Ureter (tissue), 1 donor: ENCODE measurements at places on chromosomes 12 and 14.

DNA sequence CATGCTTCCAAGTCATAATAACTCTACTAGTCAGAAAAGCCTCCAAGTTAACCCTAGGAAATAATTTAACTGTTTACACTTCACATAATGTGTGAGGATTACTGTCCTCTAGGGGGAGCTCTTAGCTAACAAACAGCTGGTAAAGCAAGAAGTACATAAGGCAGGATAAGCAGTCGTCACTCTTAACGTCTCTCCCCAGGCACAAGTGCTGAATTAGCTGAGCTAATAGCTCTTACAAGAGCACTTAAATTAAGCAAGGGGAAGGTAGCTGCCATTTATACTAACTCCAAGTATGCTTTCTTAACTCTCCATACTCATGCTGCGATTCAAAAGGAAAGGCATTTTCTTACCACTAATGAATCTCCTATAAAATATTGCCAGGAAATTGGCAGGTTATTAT is 79.3 kb upstream of the TSPAN11 start:
- DNase-seq, result no peak

GRCh38 chr14:76264384-76264783 is 111.6 kb upstream of the ESRRB start:
- DNase-seq, result no peak

GRCh38 chr12:116556964-116557698 is 2.0 kb upstream of the MAP1LC3B2 start:
- no peak for DNase-seq

DNA sequence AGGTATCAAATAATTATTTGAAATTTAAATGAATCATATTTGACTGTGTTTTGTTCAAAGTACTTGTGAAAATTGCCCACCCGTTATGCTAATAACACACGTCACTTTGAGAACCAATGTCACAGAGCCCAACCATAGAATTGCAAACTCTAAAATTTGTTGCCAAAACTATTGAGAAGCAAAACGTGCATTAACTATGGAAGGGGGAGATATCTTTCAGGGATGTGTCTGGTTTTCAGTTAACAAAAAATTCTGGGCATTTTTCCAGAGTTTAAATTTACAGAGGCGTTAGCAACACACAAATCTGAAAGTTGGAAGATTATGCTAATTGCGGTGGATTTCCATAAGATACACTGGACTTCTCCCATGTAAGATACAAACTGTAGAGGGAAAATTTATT is 371.8 kb upstream of the E2F7 start:
- no peak for DNase-seq

DNA sequence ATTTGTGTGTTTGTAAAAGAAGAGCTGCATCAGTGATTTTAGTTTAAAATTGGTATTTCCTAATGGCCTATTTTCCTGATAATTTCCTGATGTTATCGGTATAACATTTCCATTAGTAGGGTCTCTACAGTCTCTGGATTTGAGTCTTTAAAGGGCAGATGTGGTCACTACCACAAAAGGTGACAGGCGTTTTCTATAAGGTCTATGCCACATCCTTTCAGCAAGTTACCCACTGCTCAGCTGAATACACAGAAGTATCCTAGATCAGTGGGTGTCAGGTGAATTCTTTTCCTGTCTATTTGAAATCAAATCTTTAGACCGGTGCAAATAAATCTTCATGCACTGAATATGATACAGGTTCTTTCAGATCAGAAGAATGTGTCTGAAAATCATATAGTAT is 90.2 kb downstream of the LIN7A start:
- DNase-seq, result no peak
